ENCODE measurements at places on chromosomes 1 and 21.

DNA sequence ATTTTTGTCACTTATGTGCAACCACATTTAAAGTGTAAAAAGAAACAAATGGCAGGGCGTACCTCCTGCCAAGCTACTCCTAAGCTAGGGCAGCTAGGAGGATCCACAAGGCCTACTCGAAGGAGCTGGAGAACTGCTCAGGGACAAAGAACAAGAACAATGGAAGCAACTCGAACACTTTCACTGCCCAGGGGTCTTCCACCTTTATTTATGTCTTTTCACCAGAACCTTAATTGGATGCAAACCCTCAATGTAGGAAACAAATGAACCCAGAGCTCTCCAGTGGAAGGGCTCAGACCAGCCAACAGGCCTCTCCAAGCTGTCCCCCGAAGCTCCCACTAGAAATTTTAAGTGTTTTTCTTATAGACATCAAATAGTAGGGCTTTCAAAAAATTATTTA lies 39.9 kb downstream of the C1orf198 start:
- DNase-seq: no peak

- no peak for DNase-seq
These were observed 29.2 kb downstream of the ZNF281 start for GRCh38 chr1:200380589-200381021.

DNA sequence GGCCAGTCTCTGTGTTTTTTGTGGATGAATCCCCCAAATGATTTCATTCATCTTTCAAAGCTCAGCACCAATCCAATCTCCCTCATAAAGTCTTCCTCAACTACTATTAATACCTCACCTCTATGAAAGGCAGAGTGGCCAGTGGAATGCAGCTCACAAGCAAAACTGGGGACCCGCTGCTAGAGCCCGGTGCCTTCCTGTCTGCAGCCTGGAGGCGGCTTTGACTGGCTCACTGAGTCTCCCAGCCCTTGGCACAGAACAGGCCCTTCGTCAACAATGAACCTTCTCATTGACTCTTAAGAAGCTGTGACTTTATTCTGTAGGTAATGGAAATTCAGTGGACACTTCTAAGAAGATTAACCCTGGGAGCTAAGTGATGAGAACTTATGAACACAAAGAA lies 86.8 kb upstream of the RAB4A start:
- DNase-seq: no peak

GRCh38 chr1:230153641-230154296 lies 86.7 kb downstream of the GALNT2 start:
- DNase-seq: peak; percentile 72

DNA sequence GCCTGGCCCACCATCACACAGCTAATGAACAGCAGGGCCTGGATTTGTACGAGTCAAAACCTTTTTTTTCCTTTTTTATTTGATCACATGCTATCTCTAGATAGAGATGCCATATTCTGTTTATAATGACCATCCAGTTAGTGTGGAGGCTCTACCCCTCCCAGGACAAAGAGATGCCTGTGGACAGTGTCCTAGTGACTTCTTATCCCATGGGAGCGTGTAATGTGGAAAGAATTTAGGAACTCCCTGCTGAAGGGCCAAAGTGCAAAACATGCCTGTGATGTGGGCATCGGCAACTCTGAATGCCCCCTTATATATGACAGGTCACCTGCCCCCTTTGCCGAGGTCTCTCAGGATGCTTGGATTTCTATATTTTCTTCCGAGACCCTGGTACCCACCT lies 292.2 kb downstream of the RRAGC start:
- no peak for DNase-seq

GRCh38 chr1:40824591-40825434 lies 37.4 kb downstream of the CITED4 start:
- peak; percentile 75 for DNase-seq

DNA sequence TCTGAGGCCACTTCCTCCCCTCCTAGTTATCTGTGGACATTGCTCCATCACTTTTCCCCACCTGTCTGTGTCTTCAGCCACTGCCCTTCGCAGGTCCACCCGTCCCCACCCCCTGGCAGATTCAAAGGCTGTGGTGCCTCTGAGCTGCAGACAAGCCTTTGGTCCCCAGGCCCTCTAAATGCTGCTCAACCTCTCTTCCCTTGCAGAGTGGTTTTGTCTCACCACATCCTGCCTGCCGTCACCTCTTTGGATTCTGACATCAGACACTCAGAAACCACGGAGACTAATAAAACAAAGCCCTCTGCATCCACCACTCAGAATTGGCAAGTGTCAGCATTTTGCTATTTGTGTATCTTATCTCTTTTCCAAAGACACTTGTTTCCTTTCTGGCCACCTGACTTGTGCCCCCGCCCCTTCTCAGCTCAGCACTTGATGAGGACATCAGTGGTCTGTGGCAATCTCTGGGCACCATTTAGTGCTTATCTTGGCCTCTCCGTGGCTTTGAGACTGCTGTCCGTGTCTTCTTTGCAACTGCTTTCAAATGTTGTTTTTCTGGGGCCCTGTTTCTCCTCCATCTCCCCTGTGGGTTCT lies 7.7 kb downstream of the CNIH3 start:
- peak; percentile 99 for DNase-seq

DNA sequence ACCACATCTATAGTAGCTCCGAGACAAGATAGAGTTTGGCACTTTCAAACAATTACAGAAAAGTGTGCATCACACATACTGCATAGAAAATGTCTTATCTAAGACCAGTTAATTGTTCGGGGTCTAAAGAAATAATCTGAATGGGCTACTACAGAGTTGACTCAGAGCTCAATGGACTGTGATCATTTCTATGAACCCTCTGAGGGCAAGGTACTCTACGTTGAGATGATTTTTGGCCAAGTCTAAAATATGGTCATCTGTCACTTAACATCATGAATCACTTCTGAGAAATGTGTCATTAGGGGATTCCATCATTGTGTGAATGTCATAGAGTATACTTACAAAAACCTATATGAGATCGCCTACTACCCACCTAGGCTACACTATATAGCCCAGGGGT lies 123.5 kb downstream of the SLC44A5 start:
- DNase-seq: no peak

DNA sequence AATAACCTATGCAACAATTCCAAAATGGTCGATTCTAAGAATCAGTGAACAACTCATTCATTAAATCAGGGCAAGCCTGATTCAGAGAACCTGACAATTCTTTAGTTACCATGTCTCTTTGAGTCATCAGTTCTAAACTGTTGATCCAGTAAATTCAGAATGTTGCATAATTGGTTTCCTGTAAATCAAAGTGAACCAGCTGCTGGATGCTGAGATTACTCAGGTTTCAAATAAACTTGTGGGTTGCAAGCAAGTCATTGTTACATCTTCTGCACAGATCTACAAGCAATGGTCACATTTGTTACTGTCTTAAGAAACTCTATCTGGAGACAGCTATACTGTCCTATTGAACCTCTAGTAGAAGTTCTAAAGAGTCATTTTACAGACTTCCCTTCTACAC lies 16.5 kb downstream of the PLA2G2D start:
- DNase-seq: peak; percentile 92

- DNase-seq: peak; percentile 91
These were observed 2.0 kb downstream of the ADAMTS1 start for GRCh38 chr21:26842974-26843932.

GRCh38 chr1:75855010-75855409 lies 58.3 kb downstream of the MSH4 start:
- DNase-seq: peak; percentile 73

DNA sequence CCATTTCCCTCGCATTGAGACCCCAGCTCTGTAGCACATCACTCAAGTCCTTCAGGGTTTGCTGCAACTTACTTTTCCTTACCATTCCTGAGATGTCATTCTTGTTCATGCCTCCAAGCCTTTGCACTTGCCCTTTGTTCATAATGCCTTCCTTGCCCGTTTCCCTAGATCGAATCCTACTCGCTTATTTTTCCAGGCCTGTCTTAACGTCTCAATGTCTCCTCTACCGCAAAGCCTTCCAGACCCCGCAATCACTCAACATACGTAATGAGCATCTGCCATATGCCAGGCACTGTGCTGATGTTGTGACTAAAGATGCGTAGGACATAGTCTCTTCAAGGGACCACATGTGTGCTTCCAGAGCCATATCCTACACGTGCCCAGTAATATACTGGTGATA lies 31.1 kb upstream of the CNIH3 start:
- DNase-seq: no peak

- DNase-seq: peak; percentile 86
These were observed 90.5 kb downstream of the GDAP2 start for GRCh38 chr1:117838911-117839310.

GRCh38 chr1:214321705-214322453 lies 40.9 kb downstream of the SMYD2 start:
- DNase-seq: no peak

GRCh38 chr1:65698590-65698989 lies 94.1 kb upstream of the PDE4B start:
- peak; percentile 12 for DNase-seq

DNA sequence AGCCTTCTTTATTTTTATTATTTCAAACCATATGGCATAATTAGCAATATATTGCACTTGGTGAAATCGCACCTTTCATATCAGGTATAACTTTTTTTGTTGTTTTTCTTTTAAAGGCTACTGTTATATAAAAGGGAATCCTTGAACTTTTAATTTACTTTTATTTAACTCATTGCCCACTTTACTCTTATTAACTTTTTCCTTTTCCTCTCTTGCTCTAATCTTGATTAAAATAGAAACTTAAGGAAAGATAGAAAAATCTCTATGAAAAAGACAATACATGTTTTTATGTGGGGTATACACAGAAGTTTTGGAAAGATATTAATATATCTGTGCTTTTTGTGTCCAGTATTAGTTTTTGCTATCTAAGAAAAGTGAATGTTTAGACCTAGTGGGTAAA lies 805.8 kb downstream of the USP25 start:
- DNase-seq: no peak

- DNase-seq: no peak
These were observed 30.0 kb upstream of the FGGY start for GRCh38 chr1:59266927-59267293.

DNA sequence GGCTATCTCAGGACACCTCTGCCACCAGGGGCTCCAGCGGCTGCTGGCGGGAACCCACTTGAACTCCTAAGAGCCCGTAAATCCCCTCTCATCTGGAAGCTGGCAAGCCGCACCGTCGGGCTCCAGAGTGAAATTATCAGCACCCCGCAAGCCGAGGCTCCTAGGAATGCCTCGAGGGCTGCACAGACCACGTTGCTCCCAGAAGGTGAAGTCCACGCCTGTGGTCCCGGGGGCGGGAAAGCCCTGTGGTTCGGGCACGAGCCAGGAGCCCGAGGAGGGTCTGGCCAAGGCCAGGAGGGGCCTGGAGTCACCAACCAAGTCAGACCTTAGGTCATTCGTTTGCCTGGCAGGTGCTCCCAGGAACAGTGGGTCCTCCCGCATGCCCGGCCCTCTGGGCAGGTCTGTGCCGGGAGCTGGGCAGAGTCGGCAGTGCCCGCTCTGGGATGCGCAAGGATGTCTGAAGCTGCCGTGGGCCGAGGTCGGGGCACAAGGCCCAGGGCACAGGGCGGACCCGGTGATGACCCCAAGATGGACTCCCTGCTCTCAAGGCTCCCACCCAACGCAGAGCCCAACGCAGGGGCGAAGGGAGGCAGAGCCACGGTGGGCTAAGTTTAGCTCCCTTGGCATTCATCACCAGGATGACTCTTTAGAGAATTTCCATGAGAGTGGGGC lies 8.9 kb downstream of the ACTRT2 start:
- no peak for DNase-seq
